ENCODE measurements at places on chromosomes 16 and 17.

- no peak for DNase-seq
These were observed 34.6 kb upstream of the SMIM36 start for GRCh38 chr17:55545806-55546205.

- DNase-seq, result no peak
These were observed 1.2 kb downstream of the AOC2 start for GRCh38 chr17:42845556-42845917.

- DNase-seq, result no peak
These were observed 777.8 kb upstream of the EEF2KMT start for GRCh38 chr16:5875416-5875815.

GRCh38 chr16:85096921-85097320 is 15.4 kb downstream of the CIBAR2 start:
- DNase-seq, result no peak

GRCh38 chr17:79633154-79633553 is 22.3 kb upstream of the RBFOX3 start:
- no peak for DNase-seq

DNA sequence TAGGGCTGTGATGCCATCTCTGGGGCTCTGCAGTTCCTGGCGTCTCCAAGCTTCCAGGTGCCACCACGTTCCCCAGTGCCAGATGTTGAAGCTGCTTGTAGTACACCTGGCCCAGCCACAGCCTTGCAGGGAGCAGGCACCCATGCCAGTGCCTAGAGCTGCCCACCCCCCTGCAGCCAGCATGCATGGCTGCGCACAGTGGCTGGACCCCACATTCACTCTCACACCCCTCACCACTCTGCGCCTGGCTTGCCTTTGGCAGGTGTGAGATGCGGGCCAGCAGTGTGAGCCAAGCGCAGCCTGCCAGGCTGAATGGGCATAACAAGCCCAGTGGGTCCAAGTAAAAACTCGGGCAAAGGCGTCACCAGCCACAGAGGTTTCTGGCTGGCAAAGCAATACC is 75.4 kb upstream of the CHMP6 start:
- no peak for DNase-seq

GRCh38 chr17:13557077-13557476 is 44.7 kb downstream of the HS3ST3A1 start:
- DNase-seq, result no peak
